Trophoblast cell (in vitro differentiated cells and primary cell): ENCODE measurements at places on chromosomes 7 and 10.

DNA sequence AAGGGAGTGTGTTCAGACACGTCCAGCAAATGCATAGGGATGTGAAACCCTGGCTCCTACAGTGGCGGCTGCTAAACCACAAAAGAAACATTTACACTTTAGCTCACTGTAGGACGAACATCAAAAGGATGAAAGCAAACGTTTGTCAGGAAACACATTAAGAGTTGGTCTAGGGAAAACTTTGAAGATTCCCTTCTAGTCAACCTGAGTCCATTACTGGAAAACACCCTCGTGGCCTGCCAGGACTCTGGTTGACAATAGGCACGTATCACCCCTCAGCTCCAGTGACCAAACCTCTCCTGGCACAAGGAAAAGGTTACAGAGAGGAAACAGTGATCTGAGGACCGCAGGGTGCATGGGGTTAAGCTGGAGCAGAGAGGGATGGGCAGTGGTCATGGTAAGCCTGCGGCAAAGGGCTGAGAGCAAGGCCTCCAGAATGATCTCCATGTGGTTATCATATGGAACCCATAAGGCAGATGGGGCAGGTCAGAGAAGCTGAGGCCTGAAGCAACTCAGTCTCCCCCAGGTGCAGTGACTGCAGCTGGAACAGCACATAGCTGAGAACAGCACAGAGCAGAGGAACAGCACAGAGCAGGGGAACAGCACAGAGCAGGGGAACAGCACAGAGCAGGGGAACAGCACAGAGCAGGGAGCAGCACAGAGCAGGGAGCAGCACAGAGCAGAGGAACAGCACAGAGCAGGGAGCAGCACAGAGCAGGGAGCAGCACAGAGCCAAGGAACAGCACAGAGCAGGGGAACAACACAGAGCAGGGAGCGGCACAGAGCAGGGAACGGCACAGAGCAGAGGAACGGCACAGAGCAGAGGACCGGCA is 49.9 kb downstream of the CHST15 start:
- DNase-seq: no peak

DNA sequence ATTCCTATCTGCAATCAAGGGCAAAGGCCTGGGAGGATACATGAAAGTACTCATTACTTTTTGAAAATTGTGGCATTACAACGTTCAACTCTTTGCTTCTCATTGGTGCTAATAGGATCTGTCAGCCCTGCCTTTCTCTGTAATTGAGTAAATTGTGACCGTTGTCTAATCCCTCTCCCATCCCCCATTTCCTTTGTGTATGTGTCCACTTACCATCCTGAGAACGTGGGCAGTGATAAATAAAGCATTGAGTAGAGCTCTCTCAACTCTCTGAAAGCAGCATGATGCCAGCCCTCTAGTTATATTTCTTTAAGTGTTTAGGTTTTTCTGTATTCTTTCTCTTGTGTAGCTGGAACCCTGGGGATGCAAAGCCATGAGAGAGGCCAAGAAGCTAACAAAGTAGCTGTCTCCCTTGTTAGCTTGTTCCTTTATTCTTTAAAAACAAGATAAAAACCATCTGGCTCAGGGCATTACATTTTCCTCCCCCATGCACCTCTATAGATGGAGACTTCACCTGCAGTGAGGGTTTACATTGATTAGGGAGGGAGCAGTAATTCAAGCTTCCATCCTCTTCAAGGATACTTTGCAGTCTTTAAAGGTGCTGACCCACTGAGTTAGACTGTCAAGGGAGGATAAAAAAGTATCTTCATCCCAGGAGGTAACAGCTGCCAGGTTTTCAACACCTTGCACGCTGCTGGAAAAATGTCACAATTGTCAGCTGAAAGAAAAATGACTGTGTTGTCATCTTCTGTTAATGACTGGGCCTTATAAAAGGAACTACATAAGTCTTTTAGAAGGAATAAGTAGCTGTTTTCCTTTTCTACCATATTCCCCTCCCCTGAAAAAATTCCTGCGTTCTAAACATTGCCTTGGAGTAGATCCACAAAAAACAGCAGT is 112.3 kb downstream of the BTRC start:
- DNase-seq: no peak

GRCh38 chr7:55075464-55076021 is 56.7 kb downstream of the EGFR start:
- no peak for DNase-seq

DNA sequence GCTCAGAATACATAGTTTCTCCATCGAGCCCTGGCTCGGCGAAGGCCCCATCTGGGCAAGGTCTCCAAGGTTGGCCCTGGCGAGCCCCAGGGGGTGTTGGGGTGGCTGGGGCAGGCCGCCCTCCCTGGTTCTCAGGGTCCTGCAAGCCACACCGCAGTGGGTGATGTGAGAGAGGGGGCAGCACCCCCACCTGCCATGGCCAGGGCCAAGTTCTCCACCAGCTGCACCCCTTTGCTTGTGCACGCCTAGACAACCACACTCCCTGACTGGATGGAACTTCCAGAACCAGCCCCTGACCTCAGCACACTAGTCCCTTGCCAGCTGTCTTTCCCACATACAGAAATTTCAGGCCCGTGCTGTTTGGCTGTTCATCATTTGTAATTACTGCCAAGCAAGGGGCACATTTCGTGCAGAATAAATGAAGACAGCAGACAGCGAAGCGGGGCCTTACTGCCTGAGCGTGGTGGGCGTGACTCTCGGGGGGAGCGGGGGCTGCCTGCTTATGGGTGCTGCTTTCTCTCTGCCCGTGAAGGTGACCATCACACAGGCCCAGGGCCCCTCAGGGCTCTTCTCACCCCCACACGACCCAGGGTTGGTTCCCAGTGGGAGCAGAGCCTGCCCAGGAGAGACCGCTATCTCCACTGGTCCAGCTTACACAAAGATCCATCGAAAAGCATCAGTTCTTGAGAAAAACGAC is 85.9 kb downstream of the ADARB2 start:
- DNase-seq: no peak

GRCh38 chr7:158271646-158272045 is 316.0 kb downstream of the PTPRN2 start:
- no peak for DNase-seq
